Pons (tissue), 1 donor: ENCODE measurements at places on chromosomes 3 and 15.
A peak's percentile ranks its signal among the peaks of the same experiment; 100 is the strongest.

DNA sequence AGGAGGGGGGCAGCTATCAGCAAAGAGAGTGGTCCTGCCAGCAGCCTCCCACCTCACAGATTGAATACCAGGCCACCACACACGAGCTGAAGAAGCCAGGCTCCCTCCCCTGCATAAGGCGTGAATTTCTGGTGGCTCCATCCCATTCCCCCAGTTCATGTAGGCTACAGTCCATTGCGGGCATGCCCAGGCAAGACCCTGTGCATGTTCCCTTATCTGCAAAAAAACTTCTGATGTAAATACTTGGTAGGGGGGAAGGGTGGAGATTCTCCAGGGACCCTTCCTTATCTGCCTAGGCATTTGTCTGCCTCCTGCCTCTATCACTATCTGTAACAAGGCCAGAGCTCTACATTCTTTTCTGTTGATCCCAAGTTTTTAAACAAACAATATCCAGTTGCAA lies 27.6 kb upstream of the UBP1 start:
- no peak for DNase-seq

- peak; percentile 43 for DNase-seq
Measured at GRCh38 chr3:188578576-188579363, 424.8 kb downstream of the LPP start.

GRCh38 chr15:82532991-82533481 lies 7.2 kb downstream of the RPS17 start:
- DNase-seq, result no peak

DNA sequence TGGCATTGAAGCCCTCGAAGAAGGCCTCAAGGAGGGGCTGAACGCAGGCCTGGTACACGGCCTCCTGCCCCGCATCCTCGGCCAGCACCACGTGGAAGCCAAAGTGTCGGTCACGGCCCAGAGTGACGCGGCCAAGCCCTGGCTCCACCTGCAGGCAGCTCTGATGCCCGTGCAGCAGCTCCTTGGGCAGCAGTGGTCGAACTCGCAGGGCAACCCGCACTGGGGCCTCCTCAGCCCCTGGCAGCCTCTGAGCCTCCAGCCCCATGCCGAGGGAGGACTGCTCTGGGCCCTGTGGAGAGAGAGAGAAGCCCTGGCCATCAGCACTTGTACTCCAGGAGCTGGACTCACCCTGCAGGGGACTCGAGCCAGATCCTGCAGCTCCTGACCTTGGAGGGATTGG lies 2.6 kb downstream of the KIF7 start:
- DNase-seq, result no peak

GRCh38 chr15:48888836-48889235 lies 10.9 kb downstream of the EID1 start:
- DNase-seq, result no peak

DNA sequence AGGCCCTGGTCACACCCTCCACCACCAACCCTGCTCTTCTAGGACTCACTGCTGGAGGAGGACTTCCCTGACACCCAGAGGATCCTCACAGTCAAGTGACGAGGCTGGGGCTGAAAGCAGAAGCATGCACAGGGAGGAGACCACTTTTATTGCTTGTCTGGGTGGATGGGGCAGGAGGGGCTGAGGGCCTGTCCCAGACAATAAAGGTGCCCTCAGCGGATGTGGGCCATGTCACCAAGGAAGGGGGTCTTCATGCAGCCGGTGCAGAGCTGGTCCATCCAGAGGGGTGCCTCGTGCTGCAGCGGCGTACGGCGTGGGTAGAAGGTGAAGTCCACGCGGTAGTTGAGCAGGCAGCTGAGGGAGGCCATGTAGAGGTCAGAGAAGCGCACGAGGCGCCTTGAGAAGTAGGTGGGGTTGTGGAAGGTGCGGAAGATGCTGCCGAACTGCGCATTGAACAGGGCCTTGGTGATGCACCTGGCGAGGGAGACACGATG lies 9.4 kb downstream of the NT5DC2 start:
- DNase-seq, result no peak

DNA sequence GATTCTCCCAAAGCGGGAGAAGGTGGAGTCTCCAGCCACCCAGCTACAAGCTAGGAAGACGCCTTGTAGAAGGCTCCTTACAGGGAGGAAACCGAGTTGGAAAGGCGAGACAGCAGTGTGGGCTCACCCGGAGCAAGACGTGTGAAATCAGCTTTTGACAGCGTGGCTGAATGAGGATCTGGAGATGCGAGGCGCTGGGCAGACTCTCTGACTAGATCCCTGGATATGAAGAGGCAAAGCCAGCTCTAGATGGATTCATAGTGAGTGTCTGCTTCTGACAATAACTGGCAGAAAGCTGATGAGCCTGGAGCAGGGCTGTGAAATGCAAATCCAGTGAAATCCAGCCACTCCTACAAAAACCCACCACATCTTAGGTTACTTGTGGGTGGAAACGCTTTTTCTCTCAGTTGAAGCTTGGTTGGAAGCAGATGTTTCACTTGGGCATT lies 41.0 kb downstream of the GOLGA6A start:
- no peak for DNase-seq

DNA sequence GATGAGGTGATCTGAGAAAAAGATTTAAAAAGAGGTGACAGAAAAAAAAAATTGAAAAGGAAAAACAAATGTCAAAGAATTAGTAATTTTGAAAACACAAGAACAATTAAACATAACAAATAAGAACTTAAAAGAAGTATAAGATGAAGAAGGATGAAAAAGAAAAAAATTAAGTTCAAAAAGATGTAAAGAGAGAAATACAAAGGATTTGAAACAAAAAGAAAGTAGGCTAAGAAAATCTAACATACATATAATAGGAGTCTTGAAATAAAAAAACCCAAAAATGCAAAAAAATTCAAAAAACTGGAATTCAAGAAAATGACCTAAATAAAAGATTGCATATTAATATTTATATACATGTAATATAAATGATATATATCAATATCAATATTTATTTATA lies 949.2 kb downstream of the MCTP2 start:
- DNase-seq, result no peak

- no peak for DNase-seq
Measured at GRCh38 chr3:164470471-164470870, 607.8 kb downstream of the SI start.

- DNase-seq, result peak; percentile 64
Measured at GRCh38 chr3:192929755-192930547, 12.3 kb upstream of the MB21D2 start.

DNA sequence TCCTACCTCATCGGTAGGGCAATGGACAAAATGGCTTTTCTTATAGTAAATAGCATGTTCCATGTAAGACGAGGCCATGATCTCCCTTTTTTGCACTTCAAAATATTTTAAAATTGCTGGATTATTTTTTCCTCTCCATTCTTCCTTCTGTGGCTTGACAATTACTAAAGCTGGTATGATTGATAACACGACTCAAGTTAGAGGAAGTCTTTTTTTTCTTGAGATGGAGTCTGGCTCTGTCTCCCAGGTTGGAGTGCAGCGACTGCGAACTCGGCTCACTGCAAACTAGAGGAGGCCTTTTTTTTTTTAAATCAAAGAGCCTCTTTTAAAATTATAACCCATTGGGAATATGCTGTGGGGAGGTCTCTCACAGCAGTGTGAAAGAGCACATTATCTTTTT lies 124.5 kb upstream of the TBL1XR1 start:
- no peak for DNase-seq

- DNase-seq, result no peak
Measured at GRCh38 chr3:11019116-11019819, 26.7 kb downstream of the SLC6A1 start.

GRCh38 chr3:100868096-100868495 lies 125.1 kb downstream of the ABI3BP start:
- DNase-seq, result no peak

DNA sequence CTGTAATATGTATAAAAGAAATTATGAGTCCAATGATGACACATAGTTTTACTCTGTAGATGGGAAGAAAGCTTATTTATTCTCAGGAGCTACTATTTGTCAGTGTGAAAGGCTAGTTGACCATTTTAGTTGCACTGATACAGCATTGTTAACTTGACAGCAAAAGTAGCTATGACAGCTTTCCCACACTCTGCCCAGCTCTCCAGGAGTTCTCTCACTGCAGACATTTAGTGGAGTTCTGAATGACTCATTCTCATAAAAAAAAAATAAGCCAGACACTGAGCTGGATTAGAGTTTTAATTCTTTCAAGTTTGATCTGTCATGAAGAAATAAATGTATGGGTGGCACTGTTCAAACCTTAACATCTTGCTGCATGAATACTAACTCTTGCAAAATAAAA lies 77.2 kb upstream of the CFAP20DC start:
- peak; percentile 1 for DNase-seq

DNA sequence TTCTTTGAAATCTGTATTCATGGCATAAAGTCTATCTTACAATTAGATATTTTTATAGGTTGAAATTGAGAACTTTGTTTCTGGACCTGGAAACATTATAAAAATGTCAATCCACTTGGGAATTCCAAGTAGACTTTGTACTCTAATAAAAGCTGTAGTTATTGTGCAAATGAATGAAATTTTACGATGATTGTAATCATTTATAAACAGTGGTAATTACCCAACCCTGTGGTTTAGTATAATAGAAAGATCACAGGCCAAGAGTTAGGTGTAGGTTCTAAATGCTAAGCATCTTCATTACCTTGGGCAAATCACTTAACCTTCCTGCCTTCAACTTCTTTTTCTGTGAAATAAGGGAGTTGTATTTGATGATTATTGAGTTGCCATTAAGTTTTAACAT lies 13.2 kb upstream of the SLC7A14 start:
- no peak for DNase-seq

DNA sequence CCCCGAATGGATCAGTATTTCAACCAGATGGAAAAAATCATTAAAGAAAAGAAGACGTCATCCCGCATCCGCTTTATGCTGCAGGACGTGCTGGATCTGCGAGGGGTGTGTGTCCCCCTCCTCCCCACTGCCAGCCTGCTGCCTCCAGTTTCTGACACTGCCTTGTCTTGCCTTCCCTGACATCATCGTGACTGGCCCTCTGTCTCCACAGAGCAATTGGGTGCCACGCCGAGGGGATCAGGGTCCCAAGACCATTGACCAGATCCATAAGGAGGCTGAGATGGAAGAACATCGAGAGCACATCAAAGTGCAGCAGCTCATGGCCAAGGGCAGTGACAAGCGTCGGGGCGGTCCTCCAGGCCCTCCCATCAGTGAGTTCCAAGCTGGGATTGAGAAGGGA lies 10.9 kb downstream of the EIF4G1 start:
- DNase-seq, result no peak

DNA sequence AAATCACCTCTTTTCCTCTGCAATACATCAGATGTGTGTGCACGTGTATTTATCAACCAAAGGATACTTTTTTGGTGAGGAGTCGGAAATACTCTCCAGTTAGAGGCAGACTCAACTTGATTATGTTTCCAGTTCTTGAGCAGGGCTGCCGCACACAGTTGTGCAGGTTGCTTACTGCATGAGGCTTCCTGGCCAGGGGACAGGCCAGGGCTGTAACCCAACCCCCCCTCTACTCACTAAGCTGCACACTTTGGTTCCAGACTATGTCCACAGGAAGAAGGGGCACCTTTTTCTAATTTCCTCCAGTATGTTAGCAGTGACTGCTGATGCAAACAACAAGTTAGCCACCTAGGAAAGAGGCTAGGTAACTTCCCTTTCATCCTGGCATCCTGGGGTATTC lies 476.9 kb upstream of the TBL1XR1 start:
- no peak for DNase-seq

GRCh38 chr3:185270262-185270955 lies 16.6 kb upstream of the EHHADH start:
- DNase-seq, result peak; percentile 23

DNA sequence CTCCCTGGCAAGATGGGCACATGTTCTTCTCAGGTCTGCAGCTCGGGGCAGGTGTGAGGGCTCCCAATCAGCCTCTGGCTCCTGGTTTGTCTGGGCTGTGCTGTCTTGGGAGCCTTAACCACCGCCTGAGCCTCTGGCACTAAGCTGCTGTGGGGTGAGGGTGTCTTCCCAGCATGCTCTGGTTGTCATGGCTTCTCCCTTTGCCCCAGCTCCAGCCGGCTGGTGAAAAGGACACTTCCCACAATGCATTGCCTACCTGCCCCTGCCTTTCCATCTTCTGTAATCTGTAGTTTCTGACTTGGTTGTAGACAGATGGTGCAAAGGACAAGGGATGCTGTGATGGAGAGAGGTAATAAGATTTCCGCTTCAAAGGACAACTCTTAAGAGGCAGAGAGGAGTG lies 295.3 kb downstream of the TLE3 start:
- DNase-seq, result no peak

DNA sequence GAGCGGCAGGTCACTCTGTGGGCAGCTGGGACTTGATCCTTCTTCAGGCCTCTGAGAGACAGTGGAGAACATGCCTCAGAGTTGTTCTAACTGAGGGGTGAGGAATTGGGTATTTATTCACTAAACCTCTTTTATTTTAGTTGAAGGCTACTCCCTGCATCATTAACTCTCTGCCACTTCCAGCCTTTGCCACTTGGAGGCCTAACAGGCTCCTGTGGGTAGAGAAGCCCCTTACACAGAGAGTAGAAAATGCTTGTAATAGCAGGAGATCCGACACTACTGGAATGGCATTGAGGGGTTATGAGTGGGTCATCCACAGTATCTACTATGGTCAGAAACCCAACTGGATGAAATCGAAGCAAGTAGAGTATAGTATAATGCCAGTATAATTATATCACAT lies 81.7 kb downstream of the RYR3 start:
- no peak for DNase-seq

DNA sequence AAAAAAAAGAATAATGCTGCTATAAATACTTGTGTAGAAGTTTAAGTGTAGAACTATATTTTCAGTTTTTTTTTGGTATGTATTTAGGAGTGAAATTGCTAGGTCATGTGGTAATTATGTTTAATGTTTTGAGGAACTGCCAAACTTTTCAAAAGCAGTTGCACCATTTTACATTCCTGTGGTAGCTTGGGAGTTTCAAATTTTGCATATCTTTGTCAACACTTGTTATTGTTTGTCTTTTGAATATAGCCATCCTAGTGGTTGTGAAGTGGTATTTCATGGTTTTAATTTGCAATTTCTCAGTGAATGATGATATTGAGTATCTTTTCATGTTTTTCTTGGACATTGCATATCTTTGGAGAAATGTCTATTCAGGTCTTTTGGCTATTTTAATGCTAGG lies 30.4 kb downstream of the SKIL start:
- DNase-seq, result no peak

DNA sequence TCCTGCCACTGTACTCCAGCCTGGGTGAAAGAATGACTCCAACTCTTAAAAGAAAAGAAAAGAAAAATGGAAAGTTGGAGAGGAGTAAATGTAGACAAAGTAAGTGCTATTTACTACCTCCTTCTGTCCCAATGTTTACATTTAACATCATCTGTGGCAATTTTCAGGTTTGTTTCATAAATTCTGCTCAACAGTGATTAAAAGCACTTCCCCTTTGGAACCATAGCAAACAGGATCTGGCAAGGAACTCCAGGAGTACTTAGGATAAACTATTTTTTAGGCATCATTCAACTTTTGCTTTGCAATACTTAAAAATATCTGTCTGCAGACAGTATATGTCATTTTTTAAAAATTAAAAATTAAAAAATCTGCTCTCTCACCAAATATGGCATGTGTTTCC lies 5.5 kb upstream of the CX3CR1 start:
- DNase-seq, result no peak

GRCh38 chr3:67462187-67462586 lies 192.2 kb downstream of the SUCLG2 start:
- DNase-seq, result no peak
